Stimulated activated CD4-positive, alpha-beta T cell treated with anti-CD3 and anti-CD28 coated beads, Interleukin-1b, Interleukin-23, amount 100 ng/mL, for 24 hours (primary cell): ENCODE measurements at places on chromosomes 5 and 9.

DNA sequence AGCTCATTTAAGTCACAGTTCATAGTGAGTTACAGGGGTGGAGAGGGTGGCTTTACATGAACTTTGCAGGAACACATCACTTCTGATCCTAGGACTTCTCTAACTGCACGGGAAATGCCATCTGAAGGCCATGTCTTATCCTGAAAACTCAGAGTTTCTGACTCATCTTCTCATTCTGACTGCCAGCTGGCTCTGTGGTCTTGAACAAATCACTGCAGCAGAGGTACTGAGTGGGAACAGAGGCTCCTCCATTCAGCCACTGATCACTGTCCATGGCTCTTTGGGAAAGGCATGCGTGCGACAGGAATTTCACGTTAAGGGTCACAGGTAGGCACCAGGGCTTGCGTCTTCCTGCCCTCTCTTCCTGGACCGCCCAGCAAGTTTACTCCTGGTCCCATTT lies 114.6 kb upstream of the LRRTM2 start:
- DNase-seq = no peak

- no peak for DNase-seq
These were observed 125.4 kb upstream of the ACOT12 start for GRCh38 chr5:81519217-81519905.

- no peak for DNase-seq
These were observed 1051.1 kb upstream of the CDH6 start for GRCh38 chr5:30142432-30142831.

DNA sequence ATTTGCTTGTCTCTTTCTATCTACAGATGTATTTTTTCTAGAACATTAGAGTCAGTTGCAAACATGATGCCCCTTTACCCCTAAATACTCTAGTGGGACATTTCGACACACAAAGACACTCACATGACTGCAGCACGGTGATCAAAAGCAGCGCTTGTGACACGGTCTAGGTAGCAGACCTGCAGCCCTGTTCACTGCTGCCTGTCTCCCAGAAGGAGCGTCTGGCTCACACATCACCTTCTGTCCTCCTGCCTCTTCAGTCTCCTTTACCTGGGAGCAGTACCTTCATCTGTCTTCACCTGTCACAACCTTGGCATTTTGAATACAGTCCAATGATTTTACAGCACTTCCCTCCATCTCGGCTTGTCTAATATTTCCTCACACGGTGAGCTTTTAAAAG lies 51.9 kb upstream of the SH3PXD2B start:
- no peak for DNase-seq

DNA sequence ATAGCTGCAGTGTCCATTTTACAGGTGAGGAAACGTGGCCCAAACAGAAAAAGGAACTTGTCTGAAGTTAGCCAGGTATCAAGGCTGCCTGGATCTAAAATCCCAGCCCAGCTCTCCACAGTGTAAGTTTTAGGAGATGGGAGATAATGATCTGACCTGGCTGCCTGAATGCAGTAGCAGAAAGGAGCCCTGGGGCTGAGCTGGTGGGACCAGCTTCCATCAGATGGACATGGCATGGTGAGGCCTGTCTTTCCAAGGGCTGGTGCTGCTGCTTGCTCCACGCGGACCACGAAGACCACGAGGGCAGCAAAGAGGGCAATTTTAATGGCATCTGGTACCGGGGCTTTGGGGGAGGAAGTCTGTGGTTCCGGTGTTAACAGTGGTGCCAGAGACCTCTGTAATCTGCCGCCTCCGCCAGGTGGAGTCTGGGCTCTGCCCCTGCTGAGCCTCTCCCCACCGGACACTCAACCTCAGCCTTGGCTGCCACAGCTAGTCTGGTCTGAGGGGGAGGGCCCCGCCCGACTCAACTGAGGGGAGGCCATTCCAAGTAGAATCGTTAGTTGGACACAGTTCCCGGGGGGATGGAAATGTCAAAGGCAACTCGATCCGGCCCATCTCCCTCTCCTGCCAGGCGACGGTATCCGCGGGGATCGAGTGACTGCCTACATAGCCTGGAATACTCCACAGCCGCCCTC lies 650 bp downstream of the MYORG start:
- DNase-seq = no peak

DNA sequence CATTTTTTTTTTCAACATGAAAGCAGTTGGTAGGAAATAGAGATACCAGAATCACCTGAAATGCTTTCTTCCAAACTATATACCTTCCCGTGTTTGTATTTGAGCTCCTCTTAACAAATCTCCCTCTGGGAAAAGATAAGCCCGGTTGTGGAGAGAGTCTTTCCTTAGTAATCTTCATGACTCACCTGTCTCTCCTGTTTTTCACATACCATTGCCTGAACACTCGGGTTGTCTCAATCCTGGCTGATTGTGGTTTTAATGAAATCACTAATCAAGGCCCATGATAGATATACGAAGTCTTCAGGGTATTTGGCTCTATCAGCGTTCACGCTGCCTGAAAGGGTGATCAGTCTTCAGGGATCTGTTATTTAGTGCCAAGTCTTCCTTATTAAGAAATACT lies 136.7 kb downstream of the MAN2A1 start:
- DNase-seq = no peak

DNA sequence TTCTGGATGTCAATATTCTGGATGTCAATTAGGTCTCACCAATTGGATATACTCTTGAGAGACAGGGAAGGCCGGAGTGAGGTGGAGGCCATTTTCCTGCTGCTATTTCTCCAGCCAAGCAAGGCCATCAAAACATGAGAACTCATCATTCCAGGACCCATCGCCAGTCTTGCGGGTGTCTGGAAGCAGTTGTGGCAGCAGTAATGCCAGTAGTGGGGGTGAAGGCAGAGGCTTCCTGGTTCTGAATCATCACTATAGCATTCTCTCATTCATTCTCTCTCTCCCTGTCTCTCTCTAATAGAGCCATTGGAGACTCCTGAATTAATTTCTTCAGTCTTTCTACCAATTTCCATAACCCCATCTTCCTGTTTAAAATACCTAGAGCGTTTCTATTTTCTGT lies 71.8 kb downstream of the EGFLAM start:
- DNase-seq = no peak

GRCh38 chr5:12848709-12849108 lies 944.5 kb upstream of the CTNND2 start:
- no peak for DNase-seq

GRCh38 chr5:109315245-109315644 lies 94.5 kb downstream of the PJA2 start:
- DNase-seq = no peak

GRCh38 chr5:140073296-140073695 lies 30.2 kb upstream of the NRG2 start:
- no peak for DNase-seq

- DNase-seq = no peak
These were observed 576.7 kb downstream of the PTPRD start for GRCh38 chr9:10036095-10036494.

DNA sequence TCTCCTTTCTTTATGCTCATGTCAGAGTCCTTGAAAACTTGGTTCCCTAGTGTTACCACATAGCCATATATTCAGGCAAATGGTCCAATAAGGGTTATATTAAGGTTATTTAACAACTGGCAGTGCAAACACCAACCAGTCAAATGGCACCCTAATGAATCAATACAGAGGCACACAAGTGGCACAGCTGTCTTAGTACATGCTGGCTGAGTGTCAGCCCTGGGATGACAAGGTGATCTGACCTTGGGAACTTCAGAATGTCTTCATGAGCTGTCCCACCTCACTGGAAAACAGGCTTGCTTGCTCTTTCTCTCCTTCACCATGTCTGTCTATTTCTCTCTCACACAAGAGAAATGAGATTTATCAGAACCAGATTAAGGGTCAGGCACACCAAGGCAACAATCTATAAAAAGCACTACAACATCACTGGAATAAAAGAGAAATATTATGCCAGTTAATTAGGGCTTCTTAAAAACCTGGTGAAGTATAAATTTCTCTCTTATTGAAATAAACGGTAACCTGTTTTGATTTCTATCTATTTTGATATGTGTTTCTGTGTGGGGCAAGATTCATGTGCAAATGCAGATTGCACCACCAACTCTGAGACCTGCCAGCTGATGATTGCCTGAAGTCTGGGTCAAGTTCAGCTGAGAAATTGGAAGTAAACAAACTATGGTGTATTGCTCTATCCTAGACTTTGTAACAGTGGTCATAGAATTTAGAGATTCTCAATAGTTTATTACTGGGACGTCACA lies 140.7 kb downstream of the SREK1 start:
- DNase-seq = no peak

DNA sequence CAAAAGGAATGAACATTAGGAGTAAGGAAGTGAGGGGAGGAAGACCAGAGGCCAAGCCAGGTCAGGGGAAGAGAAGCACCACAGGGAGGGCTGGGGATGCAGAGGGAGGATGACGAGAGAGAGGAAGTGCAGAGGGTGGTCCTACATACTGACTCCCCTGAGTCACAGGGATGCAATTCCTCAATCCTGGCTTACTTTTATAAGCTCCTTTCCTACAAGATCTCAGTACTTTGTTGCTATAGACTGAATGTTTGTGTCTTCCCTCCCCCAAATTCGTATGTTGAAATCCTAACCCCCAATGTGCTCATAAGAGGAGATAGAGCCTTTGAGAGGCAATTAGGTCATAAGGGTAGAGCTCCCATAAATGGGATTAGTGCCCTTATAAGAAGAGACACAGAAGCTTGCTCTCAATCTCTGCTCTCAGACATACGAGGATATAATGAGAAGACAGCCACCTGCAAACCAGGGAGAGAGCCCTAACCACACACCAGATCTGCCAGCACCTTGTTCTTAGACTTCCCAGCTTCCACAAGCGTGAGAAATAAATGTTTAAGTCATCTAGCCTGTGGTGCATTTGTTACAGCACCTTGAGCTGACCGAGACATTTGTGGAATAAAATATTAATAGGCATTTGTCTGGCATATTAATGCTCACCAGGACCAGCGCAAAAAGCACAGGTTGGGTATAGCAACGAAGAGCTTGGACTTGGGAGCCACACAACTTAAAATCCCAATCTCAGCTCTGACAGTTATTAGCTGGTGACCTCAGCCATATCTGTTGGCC lies 33.4 kb downstream of the GCNT4 start:
- no peak for DNase-seq

DNA sequence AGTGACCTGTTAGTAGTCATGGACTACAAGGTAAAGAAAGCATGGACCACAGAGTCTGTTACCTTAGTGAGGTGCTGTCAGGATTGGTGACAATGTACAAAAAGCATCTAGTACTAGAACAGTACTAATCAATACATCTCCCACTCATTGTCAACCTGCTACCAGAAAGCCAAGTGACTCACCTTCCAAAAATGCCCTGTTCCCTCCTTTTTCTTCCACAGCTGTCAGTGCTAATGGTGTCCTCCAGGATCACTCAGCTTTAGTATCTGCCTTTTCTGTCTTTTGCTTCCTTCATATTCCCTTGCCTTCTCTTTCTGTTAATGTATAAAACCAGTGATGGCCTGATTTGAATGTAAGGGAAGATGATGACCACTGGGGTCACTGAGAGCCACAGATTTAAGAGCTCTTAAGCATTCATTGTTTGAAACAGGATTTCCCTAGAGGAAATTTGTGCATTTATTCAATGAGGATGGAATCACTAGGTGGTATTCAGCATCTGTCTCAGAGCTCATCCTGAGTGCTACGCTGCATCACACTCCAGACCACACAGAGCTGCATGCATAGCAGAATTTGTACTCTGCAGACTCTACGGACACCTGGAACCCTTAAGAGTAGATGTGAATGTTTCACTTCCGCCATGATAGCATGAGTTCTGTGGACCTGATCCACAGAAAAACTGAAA lies 71.0 kb downstream of the SV2C start:
- DNase-seq = no peak

DNA sequence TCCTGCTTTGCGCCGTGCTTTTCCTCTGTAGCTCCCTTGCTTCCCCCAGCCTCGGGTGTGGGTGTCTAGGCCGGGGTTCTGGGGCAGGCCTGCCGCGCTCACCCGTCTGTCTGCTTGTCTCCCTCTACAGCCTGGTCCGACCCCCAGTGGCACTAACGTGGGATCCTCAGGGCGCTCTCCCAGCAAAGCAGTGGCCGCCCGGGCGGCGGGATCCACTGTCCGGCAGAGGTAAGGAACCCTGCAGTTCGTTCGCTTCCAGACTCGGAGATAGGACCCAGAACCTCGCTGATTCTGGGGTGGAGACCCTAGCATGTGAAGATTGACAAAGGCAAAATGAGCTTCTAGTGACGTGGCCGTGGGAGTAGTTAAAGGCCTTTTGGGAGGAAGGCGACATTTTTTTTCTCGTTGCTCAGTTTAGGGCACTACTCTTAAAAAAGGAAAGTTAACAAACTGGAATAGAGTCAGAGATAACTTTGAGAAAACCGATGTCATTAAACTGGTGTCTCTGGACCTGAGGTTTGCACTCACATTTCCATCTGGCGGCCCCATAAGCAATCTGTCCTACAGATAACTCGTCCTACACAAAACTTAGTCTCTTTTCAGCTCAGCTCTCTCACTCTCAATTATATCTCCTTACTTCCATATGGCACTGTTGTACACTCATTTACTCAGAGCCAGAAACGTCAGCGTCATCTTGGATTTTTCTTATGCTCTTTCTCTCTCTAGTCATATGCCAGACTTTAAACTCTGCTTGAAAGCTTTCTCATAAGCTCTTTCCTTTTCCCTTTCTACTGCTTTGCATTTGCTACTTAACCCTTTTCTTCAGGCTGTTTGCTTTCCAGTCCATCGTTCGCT lies 561 bp downstream of the SEC61B start:
- DNase-seq = no peak

DNA sequence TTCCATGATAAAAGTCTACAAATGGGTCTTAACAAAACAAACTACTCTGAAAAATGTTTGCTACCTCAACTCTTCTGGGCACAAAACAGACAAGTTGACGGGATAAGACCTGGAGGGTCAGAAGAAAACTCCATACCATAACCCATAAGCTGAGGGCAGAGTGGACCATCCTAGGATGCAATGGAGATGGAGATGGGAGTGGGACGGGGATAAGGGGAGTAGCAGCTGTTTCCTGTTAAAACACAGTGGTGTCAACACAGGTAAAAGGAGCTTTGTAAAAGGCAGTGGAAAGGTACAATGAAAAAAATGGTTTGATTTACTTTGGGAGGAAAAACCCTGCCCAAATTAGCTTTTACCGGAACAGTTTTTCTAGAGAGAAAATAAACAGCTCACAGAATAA lies 41.6 kb downstream of the CEMIP2 start:
- DNase-seq = no peak

- DNase-seq = no peak
These were observed 154.3 kb downstream of the ROR2 start for GRCh38 chr9:91795598-91796241.

DNA sequence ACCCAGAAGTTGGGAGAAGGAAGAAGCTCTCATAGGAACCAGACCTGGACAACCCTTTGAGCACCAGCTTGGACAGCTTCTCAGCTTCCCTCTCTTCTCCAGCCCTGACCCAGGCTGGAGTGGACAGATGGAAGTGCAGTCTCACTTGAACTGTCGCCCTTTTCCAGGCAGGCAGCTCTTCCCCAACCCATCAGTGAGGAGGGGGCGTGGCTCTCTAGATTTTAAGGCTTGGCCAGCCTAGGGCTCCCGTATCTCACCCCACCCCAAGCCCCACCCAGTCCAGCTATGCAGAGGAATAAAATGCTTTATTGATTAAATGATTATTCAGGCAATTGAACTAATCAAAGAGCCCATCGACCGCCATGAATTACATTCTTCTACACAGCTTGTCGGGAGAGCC lies 2.2 kb downstream of the PAX5 start:
- DNase-seq = no peak
